ENCODE measurements at places on chromosomes 2 and 18.
A peak's percentile ranks its signal among the peaks of the same experiment; 100 is the strongest.

DNA sequence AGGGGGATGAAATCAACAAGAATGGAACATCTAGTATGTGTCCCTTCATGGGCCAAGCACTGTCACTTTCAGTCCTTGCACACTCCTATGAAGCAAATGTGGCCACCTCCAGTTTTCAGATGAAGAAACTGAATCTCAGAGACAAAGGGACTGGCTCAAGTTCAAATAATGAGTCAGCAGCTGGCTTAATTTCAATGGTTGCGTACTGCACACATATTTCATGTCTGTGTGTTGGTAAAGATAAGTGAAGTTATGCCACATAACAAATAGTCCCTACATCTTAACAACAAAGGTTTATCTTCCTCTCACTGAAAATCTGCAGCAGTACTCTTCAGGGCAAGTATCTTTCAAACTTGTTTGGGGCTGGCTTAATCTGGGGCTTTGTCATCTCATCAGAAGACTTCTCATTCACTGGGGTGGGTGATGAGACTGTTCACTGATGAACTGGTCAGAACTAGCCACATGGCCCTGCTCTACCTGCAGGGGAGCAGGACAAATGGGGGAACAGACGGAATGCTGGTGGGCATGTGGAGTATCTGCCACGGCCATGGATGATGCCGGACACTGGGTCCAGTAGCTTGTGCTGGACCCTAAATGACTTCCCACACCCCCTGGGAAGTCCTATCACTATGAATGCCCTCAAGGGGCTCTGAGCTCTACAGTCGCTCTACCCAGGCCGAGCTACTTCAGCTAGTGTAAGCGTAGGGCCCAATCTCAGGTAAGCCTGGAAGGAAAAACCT, 263.2 kb downstream of the CYP26B1 start:
- DNase-seq, result no peak

DNA sequence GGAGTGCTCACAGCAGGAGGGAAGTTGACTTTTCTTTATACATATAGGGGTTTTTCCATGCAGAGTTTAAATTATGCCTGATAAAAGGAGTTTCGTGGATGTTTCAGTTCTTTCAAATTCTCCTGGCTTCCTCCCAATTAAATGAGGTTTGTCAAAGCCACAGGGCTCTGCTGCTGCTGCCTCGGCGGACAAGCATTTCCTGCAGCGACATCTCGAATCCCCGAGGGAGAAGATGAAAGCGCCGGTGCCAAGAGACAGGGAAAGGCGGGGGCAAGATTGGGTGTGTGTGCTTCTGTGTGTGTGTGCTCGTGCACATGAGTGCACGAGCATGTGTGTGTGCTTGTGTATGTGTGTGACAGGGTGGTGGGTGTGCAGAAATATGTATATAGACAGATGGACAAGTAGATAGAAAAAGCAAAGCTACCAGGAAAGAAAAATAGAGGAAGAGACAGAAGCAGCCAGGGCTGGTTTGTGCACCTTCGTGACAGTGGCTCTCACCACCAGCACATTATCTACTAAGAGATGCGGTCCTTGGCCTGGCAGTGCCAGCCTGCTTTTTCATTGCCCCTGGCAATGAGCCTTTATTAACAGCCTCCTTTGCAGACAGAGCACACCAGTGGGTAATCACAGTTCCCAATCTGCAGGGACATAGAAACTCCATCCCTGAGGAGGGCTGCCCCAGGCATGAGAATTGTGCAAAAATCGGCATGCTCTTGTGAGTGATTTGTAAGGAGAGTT, 76.2 kb downstream of the CDK15 start:
- DNase-seq, result no peak

DNA sequence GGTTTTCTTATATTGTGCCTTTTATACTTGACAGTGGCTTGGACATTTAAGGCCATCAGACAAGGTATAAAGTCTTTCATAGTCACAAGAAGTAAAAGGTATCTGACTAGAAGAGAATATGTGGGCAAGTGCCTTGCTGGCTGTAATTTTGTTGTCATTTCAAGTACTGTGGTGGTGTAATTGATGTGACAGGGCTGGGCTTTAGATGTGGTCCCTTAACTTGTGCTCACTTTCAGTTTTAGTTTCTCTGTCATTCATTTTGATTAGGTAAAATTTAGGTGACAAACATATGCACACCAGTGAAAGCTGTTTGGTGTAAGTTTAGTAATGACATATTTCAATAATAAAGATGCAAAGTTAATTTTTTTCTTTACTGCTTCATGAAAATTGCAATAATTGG, 31.2 kb upstream of the TBR1 start:
- no peak for DNase-seq

DNA sequence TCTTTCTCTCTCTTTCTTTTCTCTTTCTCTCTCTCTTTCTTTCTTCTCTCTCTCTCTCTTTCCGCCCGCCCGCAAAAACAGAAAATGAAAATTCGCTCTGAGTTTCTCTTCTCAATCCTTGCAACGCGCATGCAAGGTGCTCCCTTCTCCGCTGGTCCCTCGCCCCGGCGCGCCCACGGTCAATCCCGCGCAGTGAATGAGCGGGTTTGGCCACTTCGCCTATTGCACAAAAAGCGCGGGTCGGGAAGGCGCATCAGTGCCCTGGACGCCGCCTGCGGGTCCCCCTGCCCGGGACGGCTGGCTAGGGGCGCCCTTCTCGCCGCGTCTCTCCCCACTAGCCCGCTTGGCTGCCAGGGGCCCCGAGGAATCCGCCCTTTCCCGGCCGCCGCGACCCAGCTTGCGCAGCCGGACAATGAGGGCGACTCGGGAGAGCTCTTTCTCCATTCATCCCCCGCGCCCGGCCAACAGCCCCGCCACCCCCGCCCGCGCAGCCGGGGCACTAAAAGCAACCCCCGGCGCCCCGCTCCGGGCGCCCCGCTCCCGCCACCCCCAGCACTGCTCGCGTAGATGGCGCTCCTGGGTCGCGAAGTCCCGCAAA, 706 bp downstream of the LAMA1 start:
- peak; percentile 24 for DNase-seq

GRCh38 chr2:138267902-138268254, 233.7 kb upstream of the SPOPL start:
- DNase-seq, result no peak

DNA sequence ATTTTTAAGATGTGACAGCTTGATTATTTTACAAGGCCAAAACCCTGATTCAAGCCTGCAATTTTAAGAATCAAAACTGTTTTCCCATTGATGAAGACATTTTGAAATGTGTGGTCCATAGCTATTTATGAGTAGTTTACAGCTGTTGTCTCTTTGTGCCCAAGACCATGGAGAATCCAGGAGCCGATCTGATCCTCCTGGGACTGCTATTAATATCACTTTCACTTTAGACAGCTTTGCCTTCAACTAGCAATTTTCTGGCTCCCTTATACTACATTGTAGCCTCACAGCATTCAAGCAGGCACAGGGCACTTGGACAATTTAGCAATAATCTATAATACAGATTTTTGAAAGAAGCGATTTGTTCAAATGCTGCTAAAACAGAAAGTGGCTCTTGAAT, 172.9 kb downstream of the SLC8A1 start:
- no peak for DNase-seq

DNA sequence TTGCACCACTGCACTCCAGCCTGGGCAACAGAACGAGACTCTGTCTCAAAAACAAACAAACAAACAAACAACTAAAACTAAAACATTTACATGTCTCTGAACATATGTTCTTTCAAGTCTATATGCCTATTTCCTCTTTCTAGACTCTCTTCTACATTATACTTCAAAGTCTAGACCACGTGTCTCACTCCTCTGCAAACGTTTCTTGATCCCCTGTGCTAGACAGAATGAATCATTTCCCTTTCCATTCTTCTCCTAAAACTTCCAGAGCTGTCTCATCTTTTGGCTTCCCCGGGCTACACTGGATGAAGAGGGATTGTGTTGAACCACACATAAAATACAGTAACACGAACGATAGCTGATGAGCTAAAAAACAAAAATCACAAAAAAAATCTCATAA, 67.1 kb downstream of the BAZ2B start:
- no peak for DNase-seq

DNA sequence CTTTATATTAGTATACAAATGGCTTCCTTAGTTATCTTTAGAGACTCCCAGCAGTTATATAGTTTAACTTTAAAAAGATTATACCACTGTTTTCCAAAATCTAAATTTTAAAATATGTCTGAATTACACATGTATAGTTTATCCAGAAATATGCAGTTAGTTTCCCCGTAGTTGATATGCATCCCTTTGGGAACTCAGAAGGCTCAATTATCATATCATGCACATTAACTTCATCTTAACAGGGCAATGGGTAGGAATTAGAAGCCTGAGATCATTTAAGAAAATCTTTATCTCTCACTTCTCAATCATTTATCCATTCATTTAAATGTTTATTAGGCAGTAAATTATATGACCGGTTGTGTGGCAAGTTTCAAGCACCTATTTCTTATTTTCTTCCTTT, 27.2 kb downstream of the NLRC4 start:
- DNase-seq, result no peak

DNA sequence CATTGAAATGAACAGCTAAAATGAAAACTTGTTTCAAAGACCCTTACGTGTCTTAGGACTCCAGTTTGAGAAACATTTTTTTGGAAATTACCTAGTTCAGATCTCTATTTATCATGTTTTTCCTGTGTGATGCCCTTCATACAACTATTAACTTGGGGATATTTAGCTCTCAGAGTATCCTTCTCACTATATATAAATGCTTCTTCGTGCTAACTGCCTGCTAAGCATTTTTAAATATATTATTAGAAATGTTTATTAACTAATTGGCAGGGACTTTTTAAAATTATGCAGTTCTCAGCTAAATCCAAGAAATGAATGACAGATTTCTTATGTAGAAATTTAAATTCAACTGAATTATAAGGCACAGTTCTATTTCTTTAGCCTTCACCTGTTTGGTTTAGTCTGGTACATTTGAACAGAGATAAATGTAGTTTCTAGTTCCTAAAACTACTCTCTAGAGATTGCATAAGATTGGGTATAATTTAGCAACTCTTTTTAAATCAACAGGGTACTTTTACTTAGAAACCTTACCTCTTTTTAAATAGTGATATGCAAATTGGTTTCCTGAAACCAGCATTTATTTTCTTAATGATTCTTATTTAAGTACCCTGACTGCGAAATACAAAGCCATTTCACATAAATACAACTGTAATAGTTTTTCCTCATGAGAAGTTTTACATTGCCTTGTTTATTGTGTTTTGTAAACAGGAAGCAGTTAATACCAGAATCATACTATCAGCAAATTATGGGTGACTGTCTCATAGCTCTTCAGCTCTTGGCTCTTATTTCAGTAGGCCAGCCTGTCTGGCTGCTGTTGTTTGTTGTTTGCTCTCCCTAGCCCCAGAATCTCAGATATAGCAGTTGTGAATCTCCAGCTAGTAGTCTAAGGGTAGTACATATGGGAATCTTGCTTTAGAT, 140.7 kb downstream of the PTRHD1 start:
- peak; percentile 2 for DNase-seq

DNA sequence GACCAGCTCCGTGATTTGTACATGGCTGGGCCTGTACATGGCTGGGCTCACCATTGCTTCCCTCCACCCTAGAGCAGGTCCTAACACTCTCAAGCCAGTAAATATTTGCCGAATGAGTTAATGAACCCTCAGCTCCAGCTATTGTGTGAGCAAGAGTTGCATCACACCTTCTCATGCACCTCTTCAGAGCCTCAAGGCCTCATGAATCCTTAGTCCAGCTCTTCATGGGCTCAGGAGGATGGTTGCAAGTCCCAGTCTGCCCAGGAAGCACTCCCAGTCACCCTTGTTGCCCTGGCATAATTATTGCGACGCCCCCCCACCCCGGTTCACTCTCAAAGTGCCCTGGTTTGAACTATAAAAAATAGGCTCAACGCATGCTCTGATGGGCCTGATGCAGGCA, 30.1 kb upstream of the GNAL start:
- no peak for DNase-seq

GRCh38 chr2:39264733-39265132, 21.0 kb upstream of the CDKL4 start:
- DNase-seq, result no peak

DNA sequence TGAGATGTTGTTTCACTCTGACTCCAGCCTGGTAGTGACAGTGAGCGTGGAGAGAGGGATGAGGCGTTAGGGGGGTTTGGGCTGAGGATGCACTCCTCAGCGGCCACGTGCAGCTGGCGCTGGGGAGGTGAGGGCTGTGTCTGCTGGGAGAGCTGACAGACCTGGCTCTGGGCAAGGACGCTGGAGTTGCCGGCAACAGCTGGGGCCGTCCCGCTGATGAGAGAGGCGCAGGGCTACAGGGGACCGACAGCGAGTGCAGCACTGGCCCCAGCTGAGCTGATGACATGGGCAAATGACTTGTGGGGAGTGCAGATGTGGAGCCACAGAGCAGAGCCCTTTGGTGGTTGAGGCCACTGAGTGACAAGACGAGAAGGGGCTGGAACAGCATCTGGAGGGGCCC, 38.4 kb downstream of the COA5 start:
- no peak for DNase-seq

DNA sequence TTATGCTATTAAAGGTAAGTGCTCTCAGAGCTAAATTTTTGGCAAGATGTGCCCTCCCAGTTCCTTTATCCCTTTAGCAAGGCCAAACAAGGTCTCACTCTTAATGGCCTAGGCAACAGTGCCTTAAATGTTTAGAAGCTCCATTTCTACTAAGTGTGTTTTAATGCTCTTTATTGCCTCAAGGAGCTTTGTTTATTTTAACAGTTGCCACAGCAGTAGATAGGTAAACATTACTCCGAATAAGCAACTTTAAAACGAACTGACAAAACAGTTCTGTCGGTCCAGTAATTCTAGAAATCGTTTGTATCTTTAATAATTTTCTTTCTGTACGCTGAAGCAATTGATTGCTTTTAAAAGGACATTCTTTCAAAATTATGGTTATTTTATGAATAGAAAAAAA, 74.5 kb downstream of the PIEZO2 start:
- no peak for DNase-seq

DNA sequence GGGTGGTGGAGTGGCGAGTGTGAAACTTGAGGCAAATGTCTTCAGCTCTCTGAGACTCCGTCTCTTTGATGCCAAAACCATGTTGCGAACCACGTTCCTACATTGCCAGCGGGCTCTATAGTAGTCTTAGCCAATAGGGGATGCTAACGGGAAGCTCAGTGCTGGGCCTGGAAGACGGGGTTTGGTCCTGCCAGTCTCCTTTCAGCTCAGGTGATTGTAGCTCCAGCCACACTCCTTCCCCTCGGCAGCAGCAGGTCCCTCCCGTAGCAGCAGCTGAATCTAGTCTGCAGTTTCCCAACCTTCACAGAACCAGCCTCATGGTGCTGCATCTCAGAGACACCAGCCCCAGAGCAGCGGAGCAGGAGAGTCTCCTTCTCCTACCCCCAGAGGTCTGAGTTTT, 109.7 kb downstream of the TFCP2L1 start:
- no peak for DNase-seq

DNA sequence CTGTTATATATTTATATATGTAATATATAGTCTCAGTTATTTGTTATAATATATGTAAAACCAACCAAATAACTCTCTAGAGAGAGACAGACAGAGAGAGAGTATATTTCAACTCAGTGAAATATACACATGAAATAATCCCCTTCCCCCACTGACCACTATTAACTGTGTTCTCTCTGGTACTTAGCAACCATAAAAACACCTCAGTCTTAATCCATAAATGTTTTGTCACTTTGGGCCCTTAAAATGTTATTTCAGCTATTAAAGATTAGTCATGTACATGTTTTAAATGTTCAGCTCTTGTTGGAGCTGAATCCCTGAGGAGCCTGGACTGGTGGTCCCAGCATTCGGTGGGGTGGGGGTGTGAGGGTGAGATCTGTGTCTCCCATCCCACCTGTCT, 122.2 kb upstream of the MAP3K20 start:
- no peak for DNase-seq
